Activated CD4-positive, alpha-beta T cell treated with anti-CD3 and anti-CD28 coated beads, Interleukin-2, Interleukin-4, amounts not matched to agents 100 ng/mL and 50 ng/mL, durations not matched to agents 16 hours and 8 hours (primary cell): ENCODE measurements at places on chromosomes 7 and 10.
A peak's percentile ranks its signal among the peaks of the same experiment; 100 is the strongest.

DNA sequence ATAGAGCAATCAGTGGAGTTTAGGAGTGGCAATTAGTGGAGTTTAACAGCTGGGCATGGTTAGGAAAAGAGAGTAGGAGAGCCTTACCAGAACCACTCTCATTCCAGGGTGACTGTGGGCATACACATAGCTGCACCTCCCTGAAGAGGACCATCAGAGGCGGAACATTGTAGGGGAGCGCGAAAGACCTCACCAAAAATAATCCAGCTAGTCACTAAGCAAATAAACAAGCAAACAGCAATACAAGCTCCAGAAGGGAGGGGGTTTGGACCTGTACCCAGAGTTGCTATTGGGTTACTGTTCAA lies 4.1 kb upstream of the NACAD start:
- no peak for DNase-seq

- DNase-seq, result no peak
Measured at GRCh38 chr10:90977162-90977854, 56.4 kb upstream of the ANKRD1 start.

- no peak for DNase-seq
Measured at GRCh38 chr7:12834782-12835181, 147.3 kb downstream of the ARL4A start.

DNA sequence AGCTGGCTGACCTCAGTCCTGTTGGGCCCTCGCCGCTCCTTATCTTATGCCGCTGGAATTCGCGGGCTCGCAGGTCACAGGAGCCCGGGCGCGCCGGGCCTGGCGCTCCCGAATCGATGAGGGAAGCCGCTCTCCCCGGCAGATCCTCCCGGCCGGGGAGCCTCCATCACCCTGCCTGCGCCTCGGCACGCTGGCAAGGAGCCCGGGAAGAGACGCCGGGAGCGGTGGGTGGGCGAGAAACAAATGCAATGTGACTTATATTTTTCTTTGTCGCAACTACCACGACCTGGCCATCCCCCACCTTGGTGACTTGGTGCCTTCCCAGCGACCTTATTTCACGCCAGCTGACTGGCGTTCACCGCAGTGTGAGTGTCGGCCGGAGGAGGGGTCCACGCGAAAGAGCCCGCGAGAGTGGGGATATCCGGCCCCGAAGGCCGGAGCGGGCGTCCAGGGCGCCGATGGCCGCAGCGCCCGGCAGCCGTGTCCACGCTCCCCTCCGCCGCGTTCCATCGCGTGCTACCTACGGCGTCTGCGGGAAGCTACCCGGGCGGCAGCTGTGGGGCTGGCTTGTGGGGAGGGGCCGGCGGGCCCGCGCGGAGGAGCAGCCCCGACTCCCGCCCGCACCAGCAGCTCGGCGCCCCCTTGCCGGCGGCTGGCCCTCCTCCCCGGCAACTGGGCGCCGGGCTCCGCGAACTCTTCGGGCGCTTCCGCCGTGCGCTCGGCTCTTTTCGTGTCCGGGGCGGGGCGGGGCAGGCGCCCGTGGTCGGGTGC lies 494 bp upstream of the BMPR1A start:
- peak; percentile 87 for DNase-seq

DNA sequence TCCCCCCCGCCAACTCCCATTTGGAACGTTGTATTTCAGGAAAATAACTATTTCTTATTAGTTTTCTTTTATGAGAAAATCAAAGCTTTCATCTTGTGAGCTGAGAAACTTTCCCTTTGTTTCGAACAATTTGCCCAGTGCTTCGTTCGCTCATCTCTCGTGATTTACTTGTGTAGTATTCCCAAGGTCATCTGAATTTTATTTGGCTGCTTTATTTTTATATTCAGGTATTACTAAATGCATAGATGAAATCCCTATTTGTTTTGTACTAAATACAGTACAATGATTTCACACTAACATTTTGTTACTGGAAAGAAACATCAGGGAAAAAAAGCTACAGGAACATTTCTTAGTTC lies 12.0 kb upstream of the EBLN1 start:
- DNase-seq, result no peak

DNA sequence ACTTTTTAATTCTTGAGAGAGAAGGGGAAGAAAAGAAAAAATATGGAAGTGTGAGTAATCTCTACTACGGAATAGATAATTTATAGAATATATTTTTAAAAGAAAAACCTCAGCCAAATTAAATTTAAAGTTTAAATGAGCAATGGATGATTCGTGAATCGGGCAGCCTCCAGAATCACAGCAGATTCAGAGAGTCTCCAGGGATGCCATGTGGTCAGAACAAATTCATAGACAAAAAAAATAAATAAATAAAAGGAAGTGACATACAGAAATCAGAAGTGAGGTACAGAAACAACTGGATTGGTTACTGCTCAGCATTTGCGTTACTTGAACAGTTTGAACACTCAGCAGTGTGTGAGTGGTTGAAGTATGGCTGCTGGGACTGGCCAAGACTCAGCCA lies 53.0 kb downstream of the PHYHIPL start:
- DNase-seq, result no peak
